Eye (tissue), 1 donor: ENCODE measurements at places on chromosomes 1 and 21.

DNA sequence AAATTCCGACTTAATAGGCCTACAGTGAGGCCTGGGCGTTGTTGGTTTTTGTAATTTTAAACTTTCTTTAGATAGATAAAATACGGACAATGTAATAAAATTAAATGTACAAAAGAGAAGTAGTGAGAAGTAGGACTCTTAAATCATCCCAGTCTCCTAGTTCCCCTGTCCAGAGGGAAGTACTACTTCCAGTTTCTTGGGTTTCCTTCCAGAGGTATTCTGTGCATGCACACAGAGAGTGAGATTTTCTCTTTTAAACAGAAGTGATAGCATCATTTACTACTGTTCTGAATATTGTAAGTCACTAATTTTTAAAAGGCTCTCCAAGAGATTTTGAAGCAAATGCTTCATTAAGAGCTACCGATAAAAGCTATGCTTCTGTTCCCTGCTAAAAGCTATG lies 7.2 kb upstream of the FNBP1L start:
- no peak for DNase-seq

- peak; percentile 88 for DNase-seq
Observed at GRCh38 chr1:28359592-28360239, 9.8 kb upstream of the PHACTR4 start.

GRCh38 chr1:24535778-24536177 lies 20.1 kb upstream of the NCMAP start:
- DNase-seq, result no peak

DNA sequence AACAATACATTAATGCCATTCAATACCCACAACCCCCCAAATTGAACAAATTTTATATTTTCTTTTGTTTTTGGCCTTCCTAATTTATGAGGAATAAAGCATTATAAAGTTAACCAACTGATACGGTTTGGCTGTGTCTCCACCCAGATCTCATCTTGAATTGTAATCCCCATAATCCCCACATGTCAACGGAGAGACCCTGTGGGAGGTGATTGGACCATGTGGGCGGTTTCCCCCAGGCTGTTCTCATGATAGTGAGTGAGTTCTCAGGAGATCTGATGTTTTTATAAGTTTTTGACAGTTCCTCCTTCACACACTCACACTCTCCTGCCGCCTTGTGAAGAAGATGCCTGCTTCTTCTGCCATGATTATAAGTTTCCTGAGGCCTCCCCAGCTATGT lies 6.4 kb upstream of the MCOLN3 start:
- DNase-seq, result no peak

GRCh38 chr1:109479311-109479710 lies 4.4 kb upstream of the ATXN7L2 start:
- DNase-seq, result no peak

DNA sequence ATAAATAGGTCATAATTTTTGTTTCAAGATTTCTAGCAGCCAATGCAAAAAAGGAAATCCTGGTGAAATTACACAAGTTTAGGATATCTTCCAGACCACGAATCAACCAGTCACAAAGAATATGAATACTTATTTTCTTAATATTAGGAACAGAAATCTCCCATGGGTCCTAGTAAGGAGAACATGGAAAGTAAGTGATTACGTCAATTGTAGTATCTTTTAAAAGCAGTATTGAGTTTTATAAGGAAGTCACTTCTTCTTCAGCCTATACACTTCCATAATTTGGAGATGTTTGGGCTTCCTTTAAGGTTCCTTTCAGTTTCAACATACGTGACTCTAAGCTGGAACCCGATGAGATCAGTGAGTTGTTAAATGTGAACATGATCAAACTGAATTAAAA lies 534.5 kb downstream of the USP25 start:
- no peak for DNase-seq

GRCh38 chr1:213256438-213257087 lies 205.5 kb downstream of the RPS6KC1 start:
- no peak for DNase-seq

GRCh38 chr1:199122532-199123311 lies 483.9 kb downstream of the PTPRC start:
- no peak for DNase-seq
